ENCODE measurements at places on chromosomes 7 and 10. TPM values are rescaled to one million over a fixed set of nuclear protein-coding genes. Genes with fewer than 3 reads are reported as not detected.

PRSS37 gene
- total RNA-seq: not detected

CLEC2L gene
- 17.3 TPM for total RNA-seq

ANKRD61 gene
- total RNA-seq: not detected

ASZ1 gene
- total RNA-seq: not detected

ATOH7 gene
- total RNA-seq: 0.27 TPM

SFXN2 gene
- total RNA-seq: 2.2 TPM

KCNH2 gene
- total RNA-seq: 22.4 TPM

CAMK2G gene
- total RNA-seq: 72.0 TPM

DNA sequence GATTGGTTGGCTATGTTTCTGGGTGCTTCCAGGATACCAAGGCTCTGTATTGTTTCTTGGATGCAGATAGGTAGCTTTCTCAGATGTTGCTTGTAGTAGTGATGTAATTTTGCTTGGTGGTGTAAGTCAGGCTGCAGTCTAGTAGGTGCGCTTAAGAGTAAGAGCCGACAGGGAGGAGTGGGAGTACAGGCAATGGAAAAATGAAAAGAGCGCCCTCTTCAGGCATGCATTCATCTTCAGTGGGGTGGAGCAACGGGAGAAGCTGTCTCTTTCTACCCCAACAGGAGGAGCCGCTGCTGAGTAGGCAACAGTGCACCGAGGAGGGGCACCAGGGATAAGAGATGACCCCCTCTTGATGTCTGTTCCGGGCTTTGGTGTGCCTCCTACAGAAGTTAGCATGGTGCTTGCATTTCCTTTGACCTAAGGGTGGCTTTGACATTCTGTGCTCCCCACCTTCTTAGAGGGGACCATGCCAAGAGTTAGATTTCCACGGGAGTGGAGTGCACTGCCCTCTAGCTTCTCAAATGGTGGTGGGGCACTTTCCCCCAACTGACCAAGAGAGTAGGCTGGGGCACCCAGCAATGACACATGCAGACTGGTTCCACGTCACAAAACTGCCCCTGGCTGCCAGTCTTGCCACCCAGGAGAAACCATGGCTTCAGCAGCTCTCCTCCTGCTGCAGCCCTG is 56.1 kb downstream of the ZNF783 start:
- no peak for DNase-seq

- no peak for DNase-seq
These were observed 54.1 kb downstream of the KCNMA1 start for GRCh38 chr10:77583527-77583926.

GRCh38 chr10:117462424-117462792 is 80.1 kb upstream of the EMX2 start:
- peak; percentile 17 for DNase-seq

DNA sequence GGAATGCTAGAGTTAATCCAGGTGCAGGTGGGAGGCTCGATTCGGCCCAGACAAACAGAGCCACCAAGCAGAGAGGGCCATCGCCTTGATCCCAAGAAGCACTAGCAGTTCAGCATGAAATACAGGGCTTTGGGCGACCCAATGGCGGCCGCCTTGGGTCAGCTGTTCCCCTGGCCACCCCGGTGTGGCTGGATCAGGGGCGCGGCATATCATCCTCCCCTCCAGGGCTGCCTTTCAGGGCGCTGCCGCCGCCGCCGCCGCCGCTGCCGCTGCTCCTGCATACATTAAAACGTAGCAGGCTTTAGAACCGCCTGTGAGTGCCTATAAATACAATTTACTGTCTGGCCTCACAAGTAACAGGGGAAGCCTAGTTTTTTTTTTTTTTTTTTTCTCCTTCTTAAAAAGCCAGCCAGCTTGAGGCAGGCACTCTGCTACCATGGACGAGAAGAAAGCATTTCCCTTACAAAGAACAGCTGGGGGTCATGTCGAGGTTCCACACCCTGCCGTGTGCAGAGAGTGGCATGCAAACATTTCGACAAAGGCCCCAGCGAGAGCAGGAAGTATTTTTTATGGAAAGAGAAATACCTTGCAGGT is 57.7 kb upstream of the EFCAB10 start:
- peak; percentile 29 for DNase-seq

DNA sequence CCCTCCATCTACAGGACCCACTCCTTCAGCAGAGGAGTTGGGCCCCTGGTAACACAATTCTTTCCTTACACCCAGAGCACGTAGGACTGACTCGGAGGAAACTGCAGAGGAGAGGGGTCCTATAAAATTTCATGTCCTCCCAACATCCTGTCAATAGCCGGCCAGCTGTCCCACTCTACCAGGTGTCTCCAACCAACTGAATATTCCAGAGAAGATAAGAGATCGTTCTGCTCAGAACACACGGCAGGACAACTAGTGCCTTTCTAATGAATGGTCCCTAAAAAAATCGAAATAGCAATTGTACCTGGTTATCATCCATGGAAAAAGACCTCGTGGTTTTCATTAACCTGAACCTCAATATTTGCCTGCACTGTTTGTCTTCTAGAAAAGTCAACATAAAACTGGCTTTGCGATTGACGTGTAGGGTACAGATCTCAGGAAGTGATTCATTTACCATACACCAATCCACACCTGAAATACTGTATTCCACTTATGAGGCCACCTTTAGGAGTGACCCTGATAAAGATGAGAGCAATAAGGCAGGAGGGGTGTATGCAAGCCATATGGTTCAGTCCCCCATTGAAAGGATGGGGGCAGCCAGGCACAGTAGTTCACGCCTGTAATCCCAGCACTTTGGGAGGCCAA is 111.7 kb downstream of the PARP12 start:
- no peak for DNase-seq

DNA sequence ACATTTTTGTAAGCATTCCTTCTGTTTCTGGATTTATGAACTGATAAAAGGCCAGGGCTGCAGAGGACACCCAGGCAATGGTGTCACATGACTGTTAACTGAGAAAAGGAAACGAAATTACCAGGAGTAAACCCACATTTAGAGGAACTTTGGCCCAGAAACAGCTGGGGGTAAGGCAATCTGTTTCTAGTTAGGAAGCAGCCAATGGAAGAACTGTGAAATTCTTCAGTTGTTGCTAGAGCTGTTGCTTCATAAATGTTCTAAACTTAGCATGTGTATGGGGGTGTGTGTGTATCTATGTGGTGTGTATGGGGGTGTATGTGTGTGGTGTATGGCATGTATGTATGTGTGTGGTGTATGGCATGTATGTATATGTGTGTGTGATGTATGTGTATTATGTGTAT is 11.8 kb upstream of the PDCD4 start:
- no peak for DNase-seq

GRCh38 chr7:2903682-2904162 is 59.6 kb upstream of the GNA12 start:
- DNase-seq: no peak

DNA sequence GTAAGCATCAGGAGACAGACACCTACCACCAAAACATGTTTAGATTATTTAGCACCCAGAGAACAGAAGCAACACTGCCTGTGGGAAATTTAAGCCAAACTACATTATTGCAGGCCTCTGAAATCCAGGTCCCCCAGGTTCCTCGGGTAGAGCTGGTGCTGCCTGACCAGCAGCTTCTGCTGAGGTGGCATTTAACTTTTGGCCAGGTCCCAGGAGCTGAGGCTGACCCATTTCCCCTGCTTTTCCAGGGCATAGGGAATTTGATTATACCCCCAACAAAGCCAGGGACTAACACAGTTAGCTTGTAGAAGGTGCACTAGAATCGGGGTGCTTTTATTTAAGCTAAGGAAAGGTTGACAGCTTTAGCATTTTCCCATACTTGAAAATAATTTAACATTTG is 4.7 kb downstream of the LRRC4 start:
- no peak for DNase-seq

GRCh38 chr10:34219753-34220548 is 595.1 kb downstream of the PARD3 start:
- DNase-seq: no peak

DNA sequence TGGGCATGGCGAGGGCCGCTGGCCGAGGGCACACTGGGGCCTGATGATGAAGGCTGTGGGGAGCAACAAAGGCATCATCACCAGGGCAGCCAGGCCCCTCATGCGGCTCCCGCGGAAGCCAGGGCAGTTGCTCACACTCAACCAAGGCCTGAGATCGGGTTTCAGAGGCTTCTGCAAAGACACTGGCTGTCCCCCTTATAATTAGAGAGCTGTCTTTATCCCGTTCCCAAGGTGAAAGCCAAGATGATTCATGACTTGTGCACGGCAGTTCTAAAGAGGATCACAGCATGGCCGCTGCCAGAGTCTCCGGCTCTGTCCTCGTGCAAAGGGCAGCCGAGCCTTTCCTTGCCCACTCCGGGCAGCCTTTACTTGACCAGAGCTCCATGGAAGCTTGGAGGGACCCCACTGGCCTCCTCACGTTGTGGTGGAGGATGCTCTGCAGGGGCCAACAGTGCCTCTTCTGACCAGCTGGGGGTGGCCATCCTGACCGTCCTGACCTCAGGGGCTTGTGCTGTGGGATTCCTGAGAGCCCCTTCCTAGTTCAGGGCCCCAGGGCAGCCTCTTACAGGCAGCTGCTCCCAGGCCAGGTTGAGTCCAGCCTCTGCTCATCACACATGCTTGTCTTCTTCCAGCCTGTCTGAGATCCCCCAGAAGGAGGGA is 82.3 kb downstream of the PRKAG2 start:
- DNase-seq: no peak

DNA sequence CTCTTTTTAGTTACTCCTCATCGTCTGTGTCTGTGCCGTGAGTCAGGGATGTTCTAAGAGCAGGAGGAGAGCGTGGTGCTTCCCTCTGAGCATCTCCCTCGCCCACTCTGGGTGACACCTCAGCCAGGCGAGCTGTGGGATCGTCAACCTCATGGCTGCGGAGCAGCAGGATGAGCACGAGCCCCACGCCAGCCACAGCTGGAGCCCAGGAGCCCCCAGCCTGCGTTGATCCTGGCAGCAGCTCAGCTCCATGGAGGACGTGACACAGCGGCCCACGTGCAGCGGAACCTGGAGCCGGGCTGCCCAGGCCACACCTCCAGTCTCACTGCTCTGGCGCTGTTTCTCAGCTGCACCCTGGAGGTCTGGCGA is 512.0 kb downstream of the PTPRN2 start:
- DNase-seq: no peak

GRCh38 chr7:41554481-41554880 is 148.4 kb downstream of the INHBA start:
- no peak for DNase-seq

DNA sequence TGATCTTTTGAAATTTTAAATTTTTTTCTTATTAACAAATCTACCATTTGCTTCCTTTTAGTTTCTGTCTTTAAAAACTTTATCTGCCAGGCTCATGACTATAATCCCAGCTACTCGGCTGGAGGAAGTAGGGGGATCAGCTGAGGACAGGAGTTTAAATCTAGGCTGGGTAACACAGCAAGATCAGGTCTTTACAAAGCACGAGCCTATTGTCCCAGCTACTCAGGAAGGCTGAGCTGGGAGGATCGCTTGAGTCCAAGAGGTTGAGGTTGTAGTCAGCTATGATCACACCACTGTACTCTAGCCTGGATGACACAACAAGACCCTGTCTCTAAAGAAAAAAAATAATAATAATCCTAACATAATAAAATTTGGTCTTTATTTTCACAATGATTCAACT is 17.5 kb downstream of the DPY19L1 start:
- no peak for DNase-seq

- DNase-seq: no peak
These were observed 410.3 kb downstream of the KIF20B start for GRCh38 chr10:90111671-90112070.

DNA sequence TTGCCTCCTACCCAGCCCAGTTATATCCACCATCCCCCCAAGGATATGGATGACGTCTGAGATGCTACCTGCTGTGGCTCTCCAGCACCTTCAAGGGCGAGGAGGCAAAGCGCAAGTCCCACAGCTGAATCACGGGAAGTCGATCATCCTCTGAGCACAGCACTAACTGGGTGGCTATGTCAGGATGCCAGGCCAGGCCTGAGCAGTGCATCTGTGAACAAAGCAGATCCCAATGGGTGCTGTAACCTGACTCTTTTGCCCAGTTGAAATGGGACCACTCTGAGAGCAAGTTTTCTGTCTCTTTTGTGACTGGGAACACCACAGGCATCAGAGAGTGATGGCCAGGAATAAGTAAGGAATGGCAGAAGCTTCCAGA is 12.3 kb downstream of the SEC31B start:
- no peak for DNase-seq

- no peak for DNase-seq
These were observed 10.1 kb upstream of the BAZ1B start for GRCh38 chr7:73532224-73532623.

- DNase-seq: no peak
These were observed 86.7 kb downstream of the ARHGAP22 start for GRCh38 chr10:48517911-48518811.

GRCh38 chr7:105151152-105151551 is 137.1 kb downstream of the KMT2E start:
- no peak for DNase-seq

- DNase-seq: no peak
These were observed 41.3 kb downstream of the C10orf105 start for GRCh38 chr10:71678057-71678805.

GRCh38 chr10:61313460-61313859 is 139.7 kb downstream of the TMEM26 start:
- no peak for DNase-seq

- DNase-seq: no peak
These were observed 103.1 kb upstream of the RPA3 start for GRCh38 chr7:7821517-7821916.

GRCh38 chr10:72083790-72084459 is 4.4 kb downstream of the SPOCK2 start:
- DNase-seq: no peak

Data from transverse colon (tissue), 4 donors.